ENCODE measurements at places on chromosomes 2 and 18.

DNA sequence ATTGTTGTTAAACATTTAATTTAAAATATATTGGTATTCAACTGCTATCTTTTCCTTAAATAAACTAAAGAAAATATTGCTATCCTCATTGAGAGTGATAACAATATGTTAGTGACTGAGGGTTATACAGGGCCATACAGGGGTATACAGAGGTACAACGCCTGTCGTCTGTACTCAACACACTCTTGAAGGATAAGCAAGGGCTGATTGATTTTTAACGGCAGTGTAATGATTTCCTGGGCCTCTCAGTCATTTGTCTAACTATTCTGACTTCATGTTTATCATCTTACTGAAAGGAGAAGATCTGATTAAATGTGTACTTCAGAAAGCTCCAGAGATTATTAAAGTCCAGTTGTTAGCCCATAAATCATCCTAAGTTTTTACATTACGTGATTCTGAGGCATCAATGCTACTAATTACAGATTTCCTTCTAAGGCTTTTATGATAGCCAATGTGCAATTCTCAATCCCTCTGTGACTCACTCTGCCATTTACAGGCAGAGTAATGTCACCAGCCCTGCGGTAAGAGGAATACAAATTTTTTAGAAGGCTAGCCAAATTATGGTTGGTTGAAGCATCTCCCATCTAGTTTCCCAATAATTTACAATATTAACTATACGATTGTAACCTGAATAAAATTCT is 893.0 kb upstream of the CHAC2 start:
- DNase-seq, result no peak

DNA sequence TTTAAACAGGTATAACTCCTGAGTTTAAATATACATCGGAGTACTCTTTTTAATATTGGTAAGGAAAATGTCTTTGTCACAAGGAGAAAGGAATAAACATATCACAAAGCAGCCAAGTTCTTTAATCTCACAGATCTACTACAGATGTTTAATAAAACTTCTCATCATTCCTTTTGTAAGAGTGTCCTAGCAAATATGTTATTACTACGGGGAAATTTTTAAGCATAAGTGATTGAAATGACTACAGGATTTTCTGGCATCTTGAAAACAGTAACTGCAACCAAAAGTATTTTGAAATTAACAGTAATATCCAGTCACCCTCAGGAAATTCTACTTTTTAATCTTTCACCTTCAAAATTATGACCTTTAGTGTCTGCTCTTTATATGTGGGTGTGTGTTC is 403.1 kb downstream of the IRS1 start:
- DNase-seq, result no peak

- no peak for DNase-seq
These were observed 116.1 kb upstream of the TACR1 start for GRCh38 chr2:75315436-75315835.

- DNase-seq, result no peak
These were observed 178.6 kb downstream of the MGAT5 start for GRCh38 chr2:134432435-134432883.

GRCh38 chr2:212863185-212863588 is 288.2 kb downstream of the IKZF2 start:
- no peak for DNase-seq

DNA sequence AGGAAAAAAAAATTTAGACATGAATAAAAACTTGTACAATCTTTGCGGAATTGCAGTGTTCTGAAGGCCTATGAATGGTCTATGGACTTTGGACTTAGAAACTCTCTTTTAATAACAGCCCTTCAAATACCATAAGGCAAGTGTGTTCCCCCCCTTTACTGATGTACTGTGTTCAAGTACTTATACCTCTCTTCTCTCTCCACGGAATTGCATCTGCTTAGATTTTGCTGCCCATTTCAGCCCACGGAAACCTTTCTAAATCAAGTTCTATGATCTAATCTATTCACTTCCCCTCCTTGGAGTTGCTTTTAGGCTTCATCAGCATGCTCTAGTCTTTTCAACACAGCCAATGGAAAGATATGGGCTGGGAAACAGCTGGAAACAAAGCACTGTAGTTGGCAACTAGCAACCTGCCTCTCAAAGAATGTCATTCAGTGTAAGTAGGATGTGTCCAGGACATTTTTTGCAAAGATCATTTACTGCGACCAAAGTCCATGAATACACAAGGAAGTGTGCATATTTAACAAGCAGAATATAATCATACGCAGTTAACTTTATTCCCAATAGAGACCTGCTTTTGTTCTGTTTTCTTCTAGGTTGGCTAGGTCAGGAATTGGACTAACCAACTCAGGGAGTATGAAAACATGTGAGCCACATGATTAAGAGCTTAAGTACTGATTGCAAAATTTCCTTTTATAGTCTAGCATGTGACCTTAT is 58.0 kb downstream of the SLC40A1 start:
- DNase-seq, result no peak

- no peak for DNase-seq
These were observed 232.1 kb downstream of the LOXHD1 start for GRCh38 chr18:46424898-46425297.

- no peak for DNase-seq
These were observed 1.0 kb downstream of the PSTPIP2 start for GRCh38 chr18:46070815-46071652.

DNA sequence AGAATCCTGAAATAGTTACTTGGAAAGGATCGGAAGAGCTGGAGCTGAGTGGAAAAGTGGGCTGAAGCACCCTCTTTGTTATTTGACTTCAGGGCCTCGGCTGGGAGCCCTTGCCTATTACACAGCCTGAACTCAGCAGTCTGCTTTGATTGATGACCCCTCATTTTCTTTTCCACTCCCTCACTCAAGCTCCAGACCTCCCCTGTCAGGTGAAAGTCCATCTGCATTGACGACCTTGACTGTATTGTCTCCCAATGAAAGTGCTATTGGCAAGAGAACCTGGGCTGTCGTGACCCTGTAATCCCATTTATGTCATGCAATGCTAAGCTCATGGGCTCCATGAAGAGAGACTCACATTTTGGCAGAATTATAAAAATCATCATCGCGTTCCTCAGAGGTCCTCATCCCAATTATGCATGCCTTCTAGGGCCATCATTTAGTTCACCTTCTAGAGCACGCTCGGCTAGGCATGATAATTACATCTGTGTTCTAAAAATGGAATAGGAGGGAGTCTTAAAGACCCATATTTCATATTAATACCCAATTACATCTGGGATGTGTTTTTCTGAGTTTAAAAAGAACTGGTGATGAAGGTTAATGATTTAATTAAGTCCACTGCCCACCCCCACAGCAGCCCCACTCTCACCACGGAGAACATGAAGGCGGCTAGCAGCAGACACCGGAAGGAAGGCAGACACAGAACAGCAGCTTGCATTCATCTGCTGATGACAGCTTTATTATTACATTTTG is 472.5 kb downstream of the PID1 start:
- DNase-seq, result no peak

- DNase-seq, result no peak
These were observed 3.0 kb upstream of the TGFA start for GRCh38 chr2:70556608-70557007.

Data from stimulated activated CD8-positive, alpha-beta memory T cell treated with anti-CD3 and anti-CD28 coated beads, Interleukin-4, amount 100 ng/mL, for 24 hours (primary cell).